Activated CD8-positive, alpha-beta T cell treated with anti-CD3 and anti-CD28 coated beads for 36 hours (primary cell): ENCODE measurements at places on chromosomes 1 and 21. TPM values are rescaled to one million over a fixed set of nuclear protein-coding genes. Genes with fewer than 3 reads are reported as not detected.
A peak's percentile ranks its signal among the peaks of the same experiment; 100 is the strongest.

DNA sequence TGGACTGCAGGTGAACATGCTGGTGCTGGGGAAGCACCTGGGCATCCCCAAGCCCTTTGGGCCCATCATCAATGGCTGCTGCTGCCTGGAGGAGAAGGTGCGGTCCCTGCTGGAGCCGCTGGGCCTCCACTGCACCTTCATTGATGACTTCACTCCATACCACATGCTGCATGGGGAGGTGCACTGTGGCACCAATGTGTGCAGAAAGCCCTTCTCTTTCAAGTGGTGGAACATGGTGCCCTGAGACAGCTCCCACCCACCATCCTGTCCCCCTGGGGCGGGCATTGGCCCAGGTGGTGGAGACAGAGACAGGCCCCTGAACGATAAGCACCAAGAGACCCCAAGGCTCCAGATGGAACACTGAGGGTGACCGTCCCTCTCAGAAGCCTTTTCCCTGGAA, 25.2 kb upstream of the PADI4 start:
- no peak for DNase-seq

GRCh38 chr1:18536915-18537314, 56.2 kb downstream of the KLHDC7A start:
- DNase-seq = no peak

DNA sequence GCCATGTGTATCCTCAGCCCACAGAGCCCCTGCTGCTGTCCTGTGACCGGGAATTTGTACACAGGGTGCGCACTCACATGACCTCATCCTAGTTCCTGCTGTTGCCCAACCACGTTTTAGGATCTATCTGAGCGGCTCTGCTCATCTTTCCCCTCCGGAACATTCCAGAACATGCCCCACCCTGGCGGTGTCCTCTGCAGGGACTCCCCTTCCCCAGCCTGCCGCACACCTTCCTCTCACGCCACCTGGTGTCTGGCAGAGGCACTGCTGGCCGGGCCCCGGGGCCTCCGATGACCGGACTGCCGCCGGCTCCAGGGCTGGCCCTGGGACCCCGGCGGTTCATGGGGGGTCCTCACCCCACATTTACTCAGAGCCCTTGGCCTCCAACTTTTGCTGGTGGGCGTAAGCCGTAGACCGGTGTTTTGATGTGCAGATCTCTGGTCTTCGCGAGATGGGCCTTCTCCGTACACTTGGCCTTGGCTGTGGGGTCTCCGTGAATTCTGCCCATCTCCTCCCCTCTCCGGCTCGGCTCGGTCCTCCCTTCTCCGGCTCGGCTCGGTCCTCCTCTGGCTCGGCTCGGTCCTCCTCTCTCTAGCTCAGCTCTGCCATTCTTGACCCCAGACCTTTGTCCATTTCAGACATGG, 29.5 kb downstream of the ARHGEF16 start:
- peak; percentile 58 for DNase-seq

DNA sequence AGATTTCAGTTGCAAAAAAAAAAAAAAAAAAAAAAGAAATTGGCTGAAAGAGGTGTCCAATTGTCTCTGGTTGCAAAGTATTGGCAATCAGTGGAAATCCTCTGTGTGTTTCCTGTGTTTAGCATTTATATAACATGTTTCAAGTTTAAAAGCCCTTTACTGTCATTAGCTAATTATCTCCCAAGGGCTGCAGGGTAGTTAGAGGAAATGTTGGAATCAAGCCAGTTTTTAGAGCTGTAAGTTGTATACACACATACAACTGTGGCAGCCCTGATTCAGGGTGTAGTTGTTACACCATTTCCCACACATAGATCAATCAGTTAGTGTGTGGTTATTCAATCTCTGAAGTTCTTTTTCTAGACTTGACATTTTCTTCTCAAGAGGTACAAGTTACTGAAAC, 8.9 kb upstream of the ZNF326 start:
- DNase-seq = no peak

DNA sequence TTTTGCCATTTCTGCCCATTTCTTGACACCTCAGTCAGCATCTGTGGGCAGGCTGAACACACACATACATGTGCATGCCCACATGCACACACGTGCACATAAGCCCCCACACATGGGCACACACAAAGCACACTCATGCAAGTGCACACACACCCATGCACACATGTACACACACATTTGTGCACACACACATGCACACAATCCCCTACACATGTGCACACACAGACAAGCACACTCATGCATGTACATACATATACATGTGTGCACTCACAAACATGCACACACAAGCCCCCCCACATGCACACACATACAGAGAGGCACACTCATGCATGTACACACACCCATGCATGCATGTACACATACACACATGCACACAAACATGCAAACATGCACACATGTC, 83.5 kb upstream of the ACTRT2 start:
- no peak for DNase-seq

- no peak for DNase-seq
Measured at GRCh38 chr1:27577504-27578188, 26.3 kb downstream of the AHDC1 start.

- no peak for DNase-seq
Measured at GRCh38 chr1:247680171-247680570, 632 bp upstream of the OR13G1 start.

GRCh38 chr21:44431300-44431699, 24.0 kb upstream of the LRRC3 start:
- DNase-seq = no peak

- no peak for DNase-seq
Measured at GRCh38 chr1:5839161-5839880, 152.9 kb downstream of the NPHP4 start.

DNA sequence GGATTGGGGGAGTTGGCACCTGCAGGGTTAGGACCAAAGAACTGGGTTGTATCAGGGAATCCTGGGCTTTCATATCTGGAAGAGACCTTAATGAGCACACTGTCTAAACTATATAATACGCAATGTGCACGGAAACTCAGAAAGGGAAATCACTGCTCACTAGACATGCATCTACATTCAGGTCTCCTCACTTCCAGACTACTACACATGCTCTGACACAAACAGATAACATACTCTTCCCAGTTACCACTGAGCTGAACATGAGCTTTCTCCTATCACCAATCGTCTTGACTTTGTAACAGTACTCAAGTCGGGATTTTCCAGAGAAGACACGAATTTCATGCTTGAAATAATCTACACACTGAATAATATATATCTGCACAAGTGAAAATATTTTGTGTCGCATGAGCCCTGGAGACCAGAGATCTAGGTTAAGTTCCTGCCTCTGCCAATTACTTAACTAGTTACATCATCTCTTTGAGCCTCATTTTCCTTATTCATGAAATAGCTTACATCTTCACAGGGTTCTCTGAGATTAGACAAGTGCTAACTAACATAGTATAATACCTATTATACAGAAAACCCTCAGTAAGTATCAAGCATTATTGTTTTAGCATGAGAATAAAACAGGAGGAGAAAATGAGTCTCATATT, 101.1 kb downstream of the JAK1 start:
- no peak for DNase-seq

DNA sequence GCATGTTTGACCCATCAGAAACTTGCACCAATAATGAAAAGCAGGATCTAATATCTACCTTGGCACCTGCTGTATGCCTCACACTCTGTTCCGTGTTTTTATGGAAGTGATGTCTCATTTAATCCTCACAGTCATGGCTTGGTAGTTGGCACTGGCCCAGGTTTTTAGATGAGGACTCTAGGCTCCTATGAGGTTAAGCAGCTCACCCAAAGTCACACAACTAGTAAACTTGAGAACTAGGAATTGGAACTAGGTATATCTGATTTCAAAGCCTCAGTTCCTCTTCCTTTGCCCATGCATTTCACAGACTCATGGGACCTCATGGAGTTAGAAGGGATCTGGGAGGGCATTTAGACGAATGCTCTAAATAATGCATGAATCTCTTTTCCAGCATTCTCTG, 21.3 kb upstream of the TARBP1 start:
- DNase-seq = peak; percentile 55

DNA sequence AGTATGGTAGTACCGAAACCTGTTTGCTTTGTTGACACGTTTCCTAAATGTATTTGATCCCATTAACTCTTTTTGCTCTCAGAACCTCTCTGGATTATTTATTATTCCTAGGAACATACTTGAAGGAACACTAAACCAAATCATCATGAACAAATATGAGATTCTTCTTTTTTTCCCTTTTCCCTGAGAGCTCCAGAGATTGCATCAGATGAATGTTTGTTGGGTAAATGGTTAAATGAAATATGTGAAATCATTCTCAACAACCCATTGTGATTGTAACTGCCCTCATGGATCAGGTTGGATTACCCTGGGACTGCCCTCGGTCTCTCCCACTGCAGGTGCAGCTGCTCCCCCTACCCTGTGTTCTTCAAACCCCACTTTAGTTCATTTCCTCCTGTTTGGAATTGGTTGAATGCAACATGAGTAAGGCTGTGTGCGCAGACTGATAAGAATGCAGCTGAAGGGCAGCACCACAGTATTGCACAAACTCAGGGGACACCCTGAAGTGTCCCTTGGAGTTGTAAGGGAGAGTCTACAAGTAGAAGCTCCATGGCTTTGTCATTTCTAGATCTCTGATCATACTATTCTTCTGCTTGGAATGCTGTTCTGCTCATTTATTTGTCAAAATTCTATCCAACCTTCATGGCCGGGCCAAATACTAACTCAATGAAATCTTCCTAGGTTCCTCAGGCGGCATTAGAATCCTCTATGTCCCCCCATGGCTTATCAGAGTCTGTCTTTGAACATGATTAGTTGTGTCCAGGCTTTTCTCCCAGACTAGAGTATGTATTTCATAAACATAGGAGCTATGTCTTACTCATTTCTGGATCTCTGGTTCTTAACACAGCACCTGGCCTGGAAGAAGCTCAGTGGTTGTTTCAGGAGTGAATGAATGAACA, 47.1 kb upstream of the NEK2 start:
- no peak for DNase-seq

GRCh38 chr1:209860293-209860881, 32.6 kb downstream of the UTP25 start:
- DNase-seq = peak; percentile 87

- no peak for DNase-seq
Measured at GRCh38 chr21:45294509-45295291, 7.0 kb upstream of the POFUT2 start.

- no peak for DNase-seq
Measured at GRCh38 chr1:50271337-50271736, 151.9 kb downstream of the DMRTA2 start.

DNA sequence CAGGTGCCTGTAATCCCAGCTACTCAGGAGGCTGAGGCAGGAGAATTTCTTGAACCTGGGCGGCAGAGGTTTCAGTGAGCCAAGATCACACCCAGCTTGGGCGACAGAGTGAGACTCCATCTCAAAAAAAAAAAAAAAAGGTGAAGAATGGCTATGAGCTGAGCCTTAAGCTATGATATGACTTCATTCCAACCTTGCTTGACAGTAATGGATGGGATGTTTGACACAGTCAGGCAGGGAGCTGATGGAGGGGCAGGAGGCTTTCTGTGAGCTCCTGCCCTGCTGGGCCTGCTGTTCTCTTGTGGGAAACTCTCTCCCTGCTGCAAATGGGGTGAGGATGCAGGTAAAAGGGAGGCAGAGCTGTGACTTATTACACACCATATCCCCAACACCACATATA, 27.6 kb downstream of the NCF2 start:
- DNase-seq = no peak

- DNase-seq = no peak
Measured at GRCh38 chr21:43992121-43992520, 20.0 kb upstream of the TRAPPC10 start.

DNA sequence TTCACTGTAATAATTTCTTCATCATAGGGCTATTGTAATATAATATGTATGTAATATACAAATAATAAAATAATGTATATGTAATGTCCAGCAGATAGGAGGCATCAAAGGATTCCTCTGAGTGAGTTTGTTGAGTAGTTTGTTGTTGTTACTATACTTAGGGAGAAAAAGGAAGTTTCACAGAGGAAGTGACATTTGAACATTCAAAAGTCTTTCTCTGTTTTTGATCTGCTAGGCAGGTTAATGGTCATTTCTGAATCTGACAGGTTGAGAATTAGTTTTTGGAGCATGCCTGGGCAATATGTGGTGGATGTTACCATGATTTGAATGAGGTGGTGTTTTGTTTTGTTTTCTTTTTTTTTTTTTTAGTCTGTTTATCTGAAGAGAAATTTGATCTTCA, 102.1 kb downstream of the NRDC start:
- no peak for DNase-seq

- peak; percentile 73 for DNase-seq
Measured at GRCh38 chr1:38489844-38490270, 369.7 kb downstream of the RRAGC start.

DNA sequence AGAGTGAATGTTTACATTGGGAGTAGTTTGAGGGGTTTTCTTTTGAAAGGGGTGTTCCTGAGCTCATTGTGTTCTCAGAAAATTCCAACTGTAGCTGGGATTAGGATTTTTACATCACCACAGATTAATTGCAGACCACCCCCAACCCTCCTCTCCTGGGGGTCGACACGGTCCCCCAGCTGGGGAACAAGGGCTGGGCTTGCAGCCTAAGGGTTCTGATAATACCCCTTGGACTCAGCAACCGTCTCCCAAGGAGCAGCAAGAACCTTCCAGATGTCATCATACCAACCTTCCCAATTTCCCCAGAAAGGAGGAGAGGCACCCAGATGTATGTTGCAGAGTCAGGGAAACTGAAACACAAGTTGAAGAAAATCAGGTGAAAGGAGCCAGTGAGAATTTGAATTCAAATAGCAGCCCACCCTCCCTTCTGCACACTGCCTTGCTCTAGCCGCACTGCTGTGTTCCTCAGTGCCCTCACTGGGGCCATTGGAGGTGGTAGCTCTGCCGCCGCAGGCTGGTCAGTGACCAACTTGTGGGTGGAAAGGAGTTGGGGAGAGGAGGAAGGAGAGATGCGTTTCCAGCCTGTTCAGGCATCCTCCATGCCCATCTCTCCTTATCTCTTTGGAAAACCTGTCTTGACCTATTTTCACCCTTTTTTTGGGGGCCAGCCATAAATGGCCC, 14.7 kb upstream of the IGFN1 start:
- DNase-seq = no peak

- no peak for DNase-seq
Measured at GRCh38 chr1:89894210-89895201, 73.7 kb downstream of the LRRC8D start.

GRCh38 chr1:226646026-226646869, 92.8 kb downstream of the ITPKB start:
- peak; percentile 42 for DNase-seq

- DNase-seq = no peak
Measured at GRCh38 chr1:57204942-57205787, 218.7 kb downstream of the DAB1 start.

- DNase-seq = no peak
Measured at GRCh38 chr1:53198241-53198651, 1.6 kb downstream of the CPT2 start.

Gene C8B
- not detected for total RNA-seq

Gene CD247
- 224 TPM for total RNA-seq

Gene MYCL
- 0.13 TPM for total RNA-seq

Gene COL8A2
- 0.83 TPM for total RNA-seq

Gene DAB1
- not detected for total RNA-seq

Gene CLCA1
- not detected for total RNA-seq

Gene NME7
- total RNA-seq = 17.4 TPM

Gene MARK1
- not detected for total RNA-seq

Gene NECTIN4
- not detected for total RNA-seq

Gene CD58
- total RNA-seq = 11.1 TPM

Gene FNDC5
- total RNA-seq = not detected

Gene RNF19B
- total RNA-seq = 10.6 TPM

Gene KCNE1
- total RNA-seq = not detected

Gene CYP2J2
- 1.4 TPM for total RNA-seq
